ENCODE measurements at places on chromosomes 5 and 9.

- no peak for DNase-seq
Measured at GRCh38 chr5:127650022-127650421, 1.1 kb downstream of the CTXN3 start.

- no peak for DNase-seq
Measured at GRCh38 chr5:32869216-32869615, 158.1 kb downstream of the NPR3 start.

DNA sequence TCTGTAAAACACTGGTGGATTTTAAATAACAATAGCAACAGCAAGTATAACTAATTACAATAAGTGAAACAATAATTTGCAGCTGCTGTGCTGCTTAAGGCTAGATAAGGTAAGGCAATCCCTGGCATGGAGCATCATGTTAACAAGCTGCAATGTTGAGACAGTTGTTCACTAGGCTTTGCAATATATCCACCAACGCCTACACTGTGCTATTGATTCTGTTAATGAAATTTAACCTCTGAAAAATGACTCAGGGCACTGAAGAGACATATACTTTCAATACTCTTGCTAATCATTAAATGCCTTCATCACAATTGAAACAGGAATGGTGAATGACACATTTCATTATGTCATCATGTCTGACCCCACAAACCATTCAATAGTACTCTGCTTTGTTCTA is 255.0 kb downstream of the EFNA5 start:
- DNase-seq = no peak

GRCh38 chr5:60541980-60542379 is 158.0 kb downstream of the DEPDC1B start:
- no peak for DNase-seq

DNA sequence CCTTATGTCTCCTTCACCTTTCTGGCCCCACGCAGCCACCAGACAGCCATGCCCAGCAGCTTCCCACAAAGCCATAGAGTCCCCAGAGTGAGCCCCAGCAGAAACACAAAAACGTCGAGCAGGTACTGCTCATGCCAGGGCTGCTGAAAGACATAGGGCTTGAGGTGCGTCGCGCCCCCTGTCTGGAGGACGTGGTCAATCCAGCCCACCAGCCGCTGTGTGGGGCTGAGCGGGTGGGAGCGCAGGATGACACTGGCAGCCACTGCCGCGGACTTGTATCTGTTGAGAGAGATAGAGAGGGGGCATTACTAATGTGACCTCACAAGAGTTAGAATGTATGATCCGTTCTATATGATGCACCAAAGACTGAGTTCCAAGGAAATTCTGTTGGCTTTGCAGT is 31.0 kb downstream of the UGT3A2 start:
- no peak for DNase-seq

DNA sequence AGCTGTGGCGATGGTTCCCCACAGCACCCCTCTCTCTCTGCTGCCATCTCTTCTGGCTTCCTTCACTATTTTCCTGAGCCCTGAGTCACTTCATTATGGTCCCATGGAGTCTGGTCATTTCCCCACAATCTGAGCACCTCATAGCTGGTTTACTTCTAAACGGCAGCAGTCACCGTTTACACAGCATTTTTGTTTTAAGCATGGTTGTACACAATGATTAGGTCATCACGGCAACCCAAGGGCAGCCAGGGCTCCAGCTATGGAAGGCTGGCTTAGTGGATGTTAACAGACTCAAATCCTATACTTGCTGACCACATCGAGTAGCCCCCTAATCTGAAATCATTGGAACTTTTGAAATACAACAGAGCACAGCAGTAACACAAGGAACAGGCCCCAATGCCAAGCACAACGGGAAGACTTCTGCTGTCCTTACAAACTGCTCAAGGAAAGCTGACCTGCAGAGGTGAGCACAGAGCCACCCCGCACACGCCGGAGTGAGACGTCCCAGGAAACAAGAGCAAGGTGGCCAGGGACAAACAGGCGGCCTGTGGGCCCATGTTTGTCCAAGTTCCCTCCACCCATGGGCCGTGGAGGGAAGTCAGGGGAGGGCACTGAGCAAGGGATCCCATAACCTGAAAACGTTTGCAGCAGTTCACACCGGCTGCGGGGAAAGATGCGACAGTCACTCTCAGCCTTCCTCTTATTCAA is 22.9 kb downstream of the CAMSAP1 start:
- no peak for DNase-seq

DNA sequence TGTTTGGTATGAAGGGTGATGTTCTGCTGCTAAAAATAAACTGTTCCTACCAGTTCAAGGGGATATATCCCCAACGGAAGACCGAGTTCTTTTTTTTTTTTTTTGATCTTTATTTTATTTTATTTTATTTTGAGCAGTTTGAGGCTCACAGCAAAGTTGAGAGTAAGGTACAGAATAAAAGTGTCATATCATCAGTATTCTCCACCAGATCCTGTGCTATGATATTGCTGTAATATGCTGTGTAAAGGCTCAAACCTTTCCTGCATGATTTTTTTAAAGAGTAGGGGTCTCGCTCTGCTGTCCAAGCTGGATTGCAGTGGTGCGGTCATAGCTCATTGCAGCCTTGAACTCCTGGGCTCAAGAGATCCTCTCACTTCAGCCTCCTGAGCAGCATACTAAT is 34.8 kb upstream of the DHFR start:
- DNase-seq = no peak

DNA sequence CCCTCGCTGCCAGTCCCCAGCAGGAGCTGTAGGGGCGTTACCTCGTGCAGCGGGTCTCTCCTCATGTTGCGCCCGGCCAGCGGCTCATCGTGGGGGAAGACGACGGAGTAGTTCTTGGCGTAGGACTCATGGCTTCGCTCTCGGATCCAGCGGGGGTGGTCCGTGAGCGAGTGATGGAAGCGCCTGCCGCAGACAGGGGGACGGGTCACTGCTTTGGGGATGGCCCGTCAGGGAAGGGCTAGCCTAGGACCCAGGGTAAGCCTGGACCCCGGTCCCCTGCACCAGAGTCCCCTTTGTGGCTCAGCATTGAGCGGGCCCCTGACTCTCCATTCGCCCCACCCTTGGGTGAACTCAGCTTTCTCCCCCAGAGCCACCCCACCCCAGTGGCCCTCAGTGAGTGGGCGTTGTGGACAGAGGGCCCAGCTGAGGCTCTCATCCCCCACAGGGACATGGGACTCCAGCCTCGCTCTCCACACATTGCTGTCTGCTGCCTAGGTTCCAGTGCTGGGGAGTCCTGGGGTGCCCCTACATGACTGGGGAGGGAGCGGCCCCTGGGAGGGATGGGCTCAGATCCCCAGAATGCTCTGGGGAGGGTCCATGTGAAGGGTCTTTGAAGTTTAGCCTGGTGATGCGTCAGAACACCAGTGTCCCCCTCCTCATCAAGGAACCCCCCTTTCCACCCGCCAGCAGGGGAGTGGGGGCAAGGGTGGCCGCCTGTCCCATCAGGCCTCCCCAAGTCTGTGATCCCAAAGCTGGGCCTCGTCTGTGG is 29.7 kb downstream of the SARDH start:
- DNase-seq = no peak

GRCh38 chr5:16573401-16573800 is 43.4 kb downstream of the RETREG1 start:
- DNase-seq = no peak

DNA sequence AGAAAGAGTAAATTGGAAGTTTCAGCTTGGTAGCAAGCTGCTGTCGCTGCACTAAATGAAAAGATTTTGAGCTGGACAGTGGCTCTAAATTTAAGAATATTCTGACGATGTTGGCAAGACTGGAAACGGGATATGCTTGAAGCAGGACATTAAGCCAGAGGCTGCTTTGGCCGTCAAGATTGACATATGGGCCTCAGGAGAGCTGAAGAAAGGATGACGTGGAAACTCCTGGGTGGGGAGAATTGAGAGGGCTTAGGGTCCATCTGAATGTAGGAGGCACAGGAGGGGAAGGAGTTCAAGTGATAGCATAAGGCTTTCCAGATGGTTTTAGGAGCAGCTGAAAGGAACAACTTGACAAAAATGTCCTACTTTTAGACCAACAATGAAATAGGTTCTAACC is 108.9 kb downstream of the PAPPA start:
- DNase-seq = no peak

DNA sequence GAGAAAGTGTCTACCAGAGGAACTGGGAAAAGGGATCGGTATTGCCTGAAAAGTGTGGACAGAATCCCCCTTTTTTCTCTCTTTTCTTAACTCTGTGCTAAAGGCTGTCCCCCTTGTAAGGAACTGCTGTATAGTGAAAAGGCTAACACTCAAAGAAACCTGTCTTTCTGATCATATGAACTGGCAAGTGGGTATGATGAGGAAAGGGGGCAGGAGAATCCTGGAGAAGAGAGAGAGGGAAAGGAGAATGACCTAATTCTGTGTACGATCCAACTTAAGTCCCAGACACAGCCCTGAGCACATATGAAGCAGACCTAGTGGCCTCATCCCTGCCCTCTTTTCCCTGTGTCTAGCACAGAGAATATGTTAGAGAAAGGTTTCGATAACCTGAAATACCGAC is 967 bp downstream of the ANKRD31 start:
- DNase-seq = no peak

DNA sequence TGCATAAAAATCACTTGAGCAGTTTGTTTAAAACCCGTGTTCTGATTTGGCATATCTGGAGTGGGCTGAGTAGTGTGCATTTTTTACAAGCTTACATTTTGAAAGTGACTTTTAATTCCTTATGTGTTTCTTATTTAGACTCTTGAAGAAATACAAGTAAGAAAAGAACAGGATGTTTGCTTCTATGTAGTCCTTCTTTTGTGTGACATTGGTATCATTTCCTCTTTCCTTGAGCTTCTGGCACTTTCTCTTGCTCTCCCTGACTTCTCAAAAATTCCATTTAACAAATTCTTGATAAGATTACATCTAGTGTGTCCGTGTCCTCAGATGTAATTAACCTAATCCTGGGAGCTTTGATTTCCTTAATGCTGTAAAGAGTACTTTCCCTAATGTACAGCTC is 12.5 kb downstream of the GARNL3 start:
- DNase-seq = no peak

GRCh38 chr9:92660266-92660665 is 9.7 kb downstream of the IPPK start:
- no peak for DNase-seq

GRCh38 chr9:114668146-114668545 is 10.5 kb upstream of the TEX53 start:
- DNase-seq = no peak

DNA sequence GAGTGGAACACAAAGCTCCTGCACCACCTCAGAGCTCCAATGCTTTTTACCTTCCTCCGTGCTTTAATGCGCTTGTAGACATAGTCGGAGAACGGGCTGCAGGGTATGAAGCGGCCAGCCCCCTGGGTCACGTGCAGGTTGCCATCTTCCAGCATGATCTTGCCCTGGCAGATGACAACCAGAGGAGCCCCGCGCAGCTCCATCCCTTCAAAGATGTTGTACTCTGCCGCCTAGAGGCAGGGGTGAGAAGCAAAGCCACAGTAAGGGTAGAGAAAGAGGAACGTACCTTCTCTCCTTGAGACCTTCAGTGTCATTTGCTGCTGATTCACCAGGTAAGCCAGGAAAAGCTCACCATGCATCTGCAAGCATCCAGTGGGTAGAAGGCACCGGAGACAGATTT is 112.3 kb downstream of the DPYSL3 start:
- DNase-seq = no peak

- no peak for DNase-seq
Measured at GRCh38 chr9:110750272-110750671, 81.7 kb downstream of the MUSK start.

DNA sequence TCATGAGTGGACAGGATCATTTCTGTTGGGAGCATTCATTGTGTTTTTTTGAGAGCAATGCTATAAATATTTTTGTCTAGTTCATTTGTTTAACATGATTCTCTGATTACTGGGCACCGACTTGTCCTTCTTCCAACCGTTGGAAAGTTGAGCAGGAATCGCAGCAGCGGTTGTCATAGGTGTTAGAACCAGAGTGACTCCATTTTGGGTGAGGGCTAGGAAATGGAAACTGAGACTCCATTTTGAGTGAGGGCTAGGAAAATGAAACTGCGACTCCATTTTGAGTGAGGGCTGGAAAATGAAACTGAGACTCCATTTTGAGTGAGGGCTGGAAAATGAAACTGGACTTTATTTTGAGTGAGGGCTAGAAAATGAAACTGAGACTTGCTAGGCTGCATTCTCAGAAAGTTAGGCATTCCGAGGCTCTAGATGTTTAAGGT is 100.6 kb downstream of the ICE1 start:
- no peak for DNase-seq
